ENCODE measurements at places on chromosomes 1 and 21.

GRCh38 chr1:47174656-47175020 lies 15.2 kb downstream of the PDZK1IP1 start:
- no peak for DNase-seq

- DNase-seq, result no peak
Measured at GRCh38 chr21:45816794-45817193, 164.8 kb upstream of the COL6A1 start.

- DNase-seq, result no peak
Measured at GRCh38 chr21:15809818-15810217, 80.0 kb downstream of the USP25 start.

GRCh38 chr1:79662596-79662995 lies 656.1 kb upstream of the ADGRL4 start:
- no peak for DNase-seq

DNA sequence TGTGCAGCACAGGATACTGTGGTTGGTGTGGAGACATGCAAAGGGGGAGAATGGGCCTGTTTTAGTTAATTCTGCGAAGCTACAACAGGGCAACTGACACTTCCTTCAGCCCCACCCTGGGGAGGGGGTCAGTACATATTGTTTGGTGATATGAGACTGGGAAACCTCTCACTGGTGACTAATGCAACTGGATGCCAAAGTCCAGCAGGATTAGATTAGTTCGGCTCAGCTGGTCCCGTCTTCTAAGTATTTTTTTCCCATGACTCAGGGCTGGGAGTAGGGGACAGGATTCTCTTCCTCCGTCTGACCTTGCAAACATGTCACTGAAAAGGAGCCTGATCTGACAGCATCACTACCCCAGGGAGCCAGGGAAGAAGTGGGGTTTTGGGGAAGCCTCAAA lies 43.0 kb downstream of the PLXNA2 start:
- DNase-seq, result no peak

DNA sequence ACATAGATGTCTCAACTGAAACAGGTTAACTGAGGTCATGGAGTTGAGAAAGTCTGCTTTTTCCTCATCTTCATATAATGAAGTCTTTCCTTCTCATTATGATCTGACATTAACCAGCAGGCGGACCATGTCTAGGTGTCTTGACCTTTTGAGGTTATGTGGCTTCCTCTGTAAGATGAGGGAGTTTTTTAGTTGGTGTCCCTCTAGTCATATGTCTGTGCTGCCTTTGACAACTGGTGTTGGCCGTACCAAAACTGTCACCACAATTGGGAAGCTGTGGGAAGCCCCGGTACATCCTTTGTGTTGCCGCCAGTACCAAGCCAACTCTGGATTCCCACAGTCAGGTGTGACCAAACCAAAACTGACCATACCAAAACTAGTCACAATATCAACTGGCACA lies 105.1 kb downstream of the PBX1 start:
- DNase-seq, result no peak

- no peak for DNase-seq
Measured at GRCh38 chr1:6483761-6484117, 7.7 kb downstream of the PLEKHG5 start.

GRCh38 chr1:169576241-169576934 lies 9.9 kb downstream of the F5 start:
- DNase-seq, result no peak

DNA sequence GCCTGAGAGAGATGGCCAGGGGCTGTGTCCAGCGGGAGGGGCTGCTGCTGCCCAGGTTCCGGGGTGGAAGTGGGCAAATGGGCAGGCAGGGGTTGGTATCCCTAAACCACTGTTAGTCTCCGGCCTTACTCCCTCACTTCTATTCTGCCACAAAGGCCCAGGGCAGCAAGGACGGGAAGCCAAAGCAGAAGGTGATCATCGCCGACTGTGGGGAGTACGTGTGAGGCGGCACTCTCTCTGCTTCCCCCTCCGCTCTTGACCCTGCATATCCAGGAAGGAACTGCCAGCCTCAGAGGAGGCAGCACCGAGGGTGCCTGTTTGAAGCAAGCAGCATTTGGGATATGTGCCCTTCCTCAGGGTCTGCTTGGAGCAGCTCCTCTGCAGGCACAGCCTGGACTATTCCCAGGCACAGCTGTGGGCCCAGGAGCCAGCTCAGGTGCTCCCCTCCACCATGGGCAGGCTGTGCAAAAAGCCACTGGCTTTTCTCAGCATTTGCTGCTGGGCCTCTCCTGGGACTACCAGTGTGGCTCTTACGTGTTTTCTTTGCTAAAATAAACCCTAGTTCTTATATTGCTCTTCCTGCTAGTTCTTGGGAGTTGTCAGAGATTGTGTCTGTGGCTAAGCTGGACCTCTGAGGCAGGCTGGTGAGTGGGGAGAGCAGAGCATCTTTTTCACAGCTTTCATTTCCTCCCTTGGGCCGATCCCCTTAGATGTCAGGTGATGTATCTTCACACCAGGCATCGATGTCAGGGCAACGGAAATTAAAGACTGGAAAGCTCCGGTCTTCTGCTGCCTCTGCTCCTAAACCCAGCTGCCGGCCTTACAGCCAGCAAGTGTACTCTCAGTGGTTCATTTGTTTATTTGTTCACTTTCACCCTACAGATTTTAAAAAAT lies 14.7 kb downstream of the PPIE start:
- no peak for DNase-seq

DNA sequence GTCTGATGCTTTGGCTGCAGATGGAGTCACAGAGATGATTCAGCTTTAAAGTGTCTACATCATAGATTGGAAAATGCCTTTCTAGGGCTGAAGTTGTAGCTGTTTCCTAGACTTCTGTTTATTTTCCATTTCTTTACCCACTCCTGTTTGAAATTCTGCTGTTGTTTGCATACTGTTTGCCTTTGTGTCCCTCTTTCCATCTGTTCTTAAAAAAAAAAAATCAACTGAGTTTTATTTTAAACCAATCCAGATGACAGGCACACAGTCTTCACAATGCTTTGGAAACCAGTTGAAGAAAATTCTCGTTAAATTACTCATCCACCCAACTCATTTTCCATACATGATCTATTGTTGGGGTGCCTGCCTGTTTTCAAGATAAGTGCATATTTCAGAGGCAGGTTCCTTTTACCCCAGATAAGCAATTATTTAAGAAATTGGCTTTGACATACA lies 245.9 kb downstream of the DISC1 start:
- no peak for DNase-seq

- no peak for DNase-seq
Measured at GRCh38 chr21:27476696-27477095, 509.8 kb upstream of the ADAMTS5 start.

- no peak for DNase-seq
Measured at GRCh38 chr1:234770924-234771540, 161.1 kb upstream of the IRF2BP2 start.

GRCh38 chr1:221992427-221992826 lies 250.5 kb upstream of the DUSP10 start:
- DNase-seq, result no peak

DNA sequence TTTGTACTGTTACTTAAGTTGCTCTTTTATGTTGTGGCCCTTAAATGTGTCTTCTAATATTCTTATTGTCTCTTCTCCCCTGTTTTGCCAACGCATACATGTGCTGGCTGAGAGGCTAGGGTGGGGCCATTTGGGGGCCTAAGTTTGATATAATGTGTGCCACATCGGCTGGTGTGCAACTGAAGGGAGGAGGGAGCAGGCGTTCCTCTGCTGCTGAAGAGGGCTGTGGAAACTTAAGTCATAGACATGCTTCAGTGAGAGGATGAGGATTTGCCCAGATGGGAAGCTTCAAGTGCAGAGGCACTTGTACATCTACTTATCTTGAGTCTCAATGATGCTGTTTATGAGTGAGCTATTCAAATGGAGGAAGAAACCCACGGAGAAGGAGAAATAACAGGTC lies 630.6 kb downstream of the LMO4 start:
- DNase-seq, result no peak

DNA sequence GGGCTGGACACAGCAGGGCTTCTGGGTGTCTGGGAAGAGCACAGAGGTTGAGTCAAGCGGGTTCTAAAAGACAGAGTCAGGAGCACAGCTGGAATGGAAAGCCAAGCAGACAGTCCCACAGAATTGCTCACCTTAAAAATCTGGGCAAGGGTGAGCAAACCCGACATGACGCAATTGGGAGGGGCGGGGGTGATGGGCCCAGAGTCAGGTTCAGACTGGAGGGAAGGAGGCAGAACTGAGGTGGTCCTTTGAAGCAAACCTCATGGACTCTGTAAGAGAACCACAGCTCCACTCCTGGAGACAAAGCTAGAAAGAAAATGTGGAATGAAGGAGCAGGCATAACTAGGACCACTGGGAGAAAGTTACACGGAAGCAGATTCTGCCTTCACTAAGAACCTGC lies 49.0 kb downstream of the FAM78B start:
- no peak for DNase-seq

GRCh38 chr1:109024646-109025045 lies 17.3 kb downstream of the WDR47 start:
- DNase-seq, result no peak

DNA sequence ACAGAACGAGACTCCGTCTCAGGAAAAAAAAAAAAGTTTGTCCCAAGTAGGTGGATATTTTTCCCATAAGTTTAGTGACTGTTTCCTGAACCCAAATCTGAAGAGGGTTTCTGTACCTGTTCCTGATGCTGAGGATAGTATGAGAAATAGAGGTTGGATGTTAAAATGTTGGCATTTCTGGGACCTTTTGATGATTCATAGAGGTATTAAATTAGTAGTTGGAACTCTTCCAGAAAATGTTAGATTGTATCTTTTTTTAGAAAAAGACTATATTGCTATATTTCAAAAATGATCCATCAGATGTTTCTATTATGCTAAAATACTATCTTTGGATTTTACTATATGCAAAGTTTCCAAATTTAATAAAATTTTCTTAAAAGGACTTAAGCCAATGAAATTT lies 2.9 kb upstream of the CENPL start:
- DNase-seq, result no peak

DNA sequence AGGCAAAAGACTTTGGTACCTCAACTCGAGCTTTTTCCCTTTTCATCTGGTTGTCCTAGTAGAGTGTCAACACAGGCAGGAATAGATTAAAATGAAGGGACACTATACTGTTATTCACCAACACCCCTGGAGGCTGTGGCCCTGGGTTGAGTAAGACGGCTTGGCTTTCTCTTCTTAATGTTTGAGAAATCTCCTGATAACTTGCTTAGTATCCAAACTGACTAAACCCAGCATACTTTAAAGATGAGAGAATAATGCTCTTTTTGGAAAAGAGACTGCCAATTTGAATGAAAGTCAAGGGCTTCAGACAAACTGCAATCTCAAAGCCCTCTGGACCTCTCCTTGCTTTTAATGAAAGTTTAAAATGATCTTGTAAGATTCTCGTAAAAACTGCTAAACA lies 2.6 kb upstream of the SLC30A1 start:
- DNase-seq, result no peak

DNA sequence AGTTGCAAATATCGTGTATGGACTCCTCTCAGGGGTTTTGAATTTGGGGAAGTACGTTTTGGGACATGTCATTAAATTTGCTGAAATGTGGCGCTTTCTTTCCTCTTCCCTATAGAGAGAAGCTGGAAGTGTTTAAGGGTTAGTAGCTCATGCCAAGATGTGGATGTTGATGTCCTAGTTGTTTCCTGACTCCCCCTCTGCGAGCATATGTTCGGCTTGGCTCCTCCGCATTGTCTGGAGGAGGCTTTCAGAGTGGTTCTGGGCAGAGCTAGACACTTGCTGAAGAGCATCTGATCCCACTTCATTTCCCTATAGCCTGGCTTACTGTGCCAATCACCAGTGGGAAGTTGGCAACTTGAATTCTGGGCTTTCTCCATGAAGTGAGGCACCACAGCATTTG lies 347.4 kb upstream of the B3GALT2 start:
- DNase-seq, result no peak

- DNase-seq, result no peak
Measured at GRCh38 chr1:181014477-181015250, 8.0 kb downstream of the STX6 start.

- DNase-seq, result no peak
Measured at GRCh38 chr1:66542811-66543767, 9.1 kb downstream of the SGIP1 start.

GRCh38 chr21:33185852-33186251 lies 43.9 kb upstream of the IFNAR2 start:
- no peak for DNase-seq

GRCh38 chr1:30479575-30479974 lies 243.8 kb downstream of the MATN1 start:
- DNase-seq, result no peak

DNA sequence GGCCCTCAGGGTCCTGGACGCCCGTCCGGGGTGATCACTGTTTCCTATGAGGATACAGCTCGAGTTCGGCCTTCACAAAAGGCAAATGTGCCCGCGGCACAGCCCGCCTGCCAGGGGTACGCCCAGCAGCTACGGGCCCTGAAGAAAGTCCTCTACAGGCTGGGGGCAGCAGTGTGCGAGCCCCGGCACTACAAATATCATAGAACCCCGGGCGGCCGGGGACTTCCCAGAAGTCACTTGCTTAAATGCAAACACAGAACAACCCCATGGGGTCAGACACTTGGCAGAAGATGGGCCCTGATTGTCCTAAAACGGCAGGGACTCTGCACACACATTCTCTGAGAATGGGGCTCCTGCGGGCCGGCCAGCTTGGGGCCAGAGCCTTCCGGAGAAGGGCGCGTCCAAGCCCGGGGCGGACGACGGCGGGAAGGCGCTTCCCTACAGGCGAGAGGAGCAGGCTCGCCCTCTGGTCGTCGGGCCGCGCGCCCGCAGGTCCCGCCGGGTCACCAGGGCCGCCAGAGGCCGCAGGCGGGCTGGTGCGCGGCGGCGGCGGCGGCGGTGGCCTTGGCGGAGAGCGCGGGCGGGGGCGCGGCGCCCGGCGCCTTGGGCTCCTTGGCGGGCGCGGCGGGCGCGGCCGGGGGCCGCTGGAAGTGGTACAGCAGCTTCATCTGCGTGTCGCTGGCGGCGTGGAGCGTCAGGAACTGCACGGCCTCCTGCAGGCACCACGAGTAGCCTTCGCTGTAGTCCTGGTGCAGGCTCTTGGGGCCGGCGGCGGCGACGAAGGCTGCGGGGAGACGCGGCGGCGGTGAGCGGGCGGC lies 888 bp downstream of the HES5 start:
- DNase-seq, result no peak

DNA sequence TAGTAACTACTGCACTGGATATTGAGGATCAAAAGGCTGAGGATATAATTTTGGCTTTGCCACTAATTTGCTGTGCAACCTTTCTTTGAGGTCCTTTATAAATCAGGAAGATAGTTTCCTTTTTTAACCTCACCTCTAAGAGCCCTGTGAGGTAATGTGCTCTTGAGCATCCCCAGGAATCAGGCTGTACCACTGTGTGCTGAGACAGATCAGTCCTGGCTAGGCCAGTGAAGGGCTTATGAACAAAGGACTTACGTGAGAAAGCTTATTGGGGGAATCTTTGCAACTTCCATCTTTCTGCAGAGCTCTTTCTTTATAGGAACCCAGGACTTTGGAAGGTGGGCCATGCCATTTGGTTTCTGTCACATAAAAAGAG lies 188.9 kb downstream of the SIPA1L2 start:
- DNase-seq, result no peak

Measured in stimulated activated CD8-positive, alpha-beta memory T cell treated with anti-CD3 and anti-CD28 coated beads, Interleukin-4, amount 100 ng/mL, for 1 hour (primary cell).